ENCODE measurements at places on chromosomes 2 and 18. TPM values are rescaled to one million over a fixed set of nuclear protein-coding genes. Genes with fewer than 3 reads are reported as not detected.

DNA sequence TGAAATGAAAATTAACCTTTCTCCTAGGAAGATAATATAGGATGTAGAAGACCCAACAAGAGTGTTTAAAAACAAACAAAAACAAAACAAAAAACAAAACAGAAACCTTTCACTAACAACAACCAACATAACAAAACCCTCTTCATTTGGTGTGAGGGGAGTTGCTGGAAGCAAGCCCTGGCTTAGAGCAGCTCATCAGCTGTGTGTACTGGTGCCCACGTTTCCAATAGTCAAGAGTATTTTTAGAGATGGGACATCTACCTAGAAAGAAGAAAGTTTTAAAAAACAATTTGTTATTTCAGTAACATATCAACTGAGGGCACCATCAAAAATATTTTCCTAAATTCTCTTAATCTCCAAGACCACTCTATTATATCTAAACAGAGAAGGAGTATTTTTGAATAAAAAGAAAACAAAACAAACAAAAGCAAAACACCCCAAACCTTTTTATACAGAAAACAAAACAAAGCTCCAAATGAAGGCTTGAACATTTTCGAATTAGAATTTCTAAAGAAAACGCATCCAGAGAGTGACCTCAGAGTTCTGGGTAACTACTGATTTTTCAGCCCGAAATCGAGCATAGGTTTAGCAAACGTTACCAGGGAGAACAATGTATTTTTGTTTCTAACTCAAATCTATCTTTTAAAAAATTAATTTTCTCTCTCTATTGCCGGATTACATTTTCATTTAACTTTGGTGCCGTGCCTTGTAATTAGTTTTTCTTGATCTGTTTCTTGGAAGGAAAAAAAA is 134.6 kb downstream of the INSIG2 start:
- DNase-seq, result no peak

DNA sequence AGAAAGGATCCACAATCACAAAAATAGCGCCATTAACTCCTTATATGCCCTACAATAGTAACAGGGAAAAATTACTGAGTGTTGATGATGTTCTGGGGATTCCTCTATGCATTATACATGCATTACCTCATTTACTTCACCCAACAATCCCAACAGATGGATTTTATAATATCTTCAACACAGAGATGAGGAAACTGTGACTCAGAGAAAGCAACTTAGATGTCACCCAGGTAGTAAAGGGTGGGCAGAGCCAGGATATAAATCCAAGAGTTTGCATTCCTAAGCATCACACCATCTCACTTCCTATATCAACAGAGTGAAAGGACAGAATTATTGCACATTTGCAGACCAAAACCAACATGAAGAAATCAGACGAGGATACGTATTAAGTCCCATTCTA is 144.2 kb downstream of the TCF4 start:
- DNase-seq, result no peak

DNA sequence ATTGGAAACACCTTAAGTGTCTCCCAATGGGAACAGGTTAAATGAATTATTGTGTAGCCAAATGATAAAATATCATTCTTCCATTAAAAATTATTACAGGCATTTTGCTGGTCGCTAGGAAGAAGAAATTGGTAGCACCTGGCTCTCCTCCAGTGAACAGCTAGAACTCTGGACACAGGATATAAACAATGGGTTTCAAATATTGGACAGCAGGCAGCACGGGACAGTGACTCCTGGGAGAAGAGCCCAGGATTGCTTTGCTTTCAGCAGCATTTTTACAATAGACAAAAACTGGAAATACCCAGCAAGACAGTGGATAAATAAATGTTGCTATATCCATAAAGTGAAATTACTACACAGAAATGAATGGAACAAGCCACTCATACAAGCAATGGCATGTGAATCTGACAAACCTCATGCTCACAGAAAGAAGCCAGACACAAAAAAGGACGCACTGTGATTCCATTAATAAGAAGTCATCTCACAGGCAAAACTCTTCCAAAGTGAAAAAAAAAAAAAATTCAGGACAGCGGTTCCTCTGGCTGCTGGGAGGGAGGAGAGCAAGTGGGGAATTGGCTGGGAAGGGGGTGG is 50.5 kb downstream of the LAMA1 start:
- no peak for DNase-seq

GRCh38 chr18:62420151-62420512 is 95.0 kb downstream of the TNFRSF11A start:
- DNase-seq, result no peak

DNA sequence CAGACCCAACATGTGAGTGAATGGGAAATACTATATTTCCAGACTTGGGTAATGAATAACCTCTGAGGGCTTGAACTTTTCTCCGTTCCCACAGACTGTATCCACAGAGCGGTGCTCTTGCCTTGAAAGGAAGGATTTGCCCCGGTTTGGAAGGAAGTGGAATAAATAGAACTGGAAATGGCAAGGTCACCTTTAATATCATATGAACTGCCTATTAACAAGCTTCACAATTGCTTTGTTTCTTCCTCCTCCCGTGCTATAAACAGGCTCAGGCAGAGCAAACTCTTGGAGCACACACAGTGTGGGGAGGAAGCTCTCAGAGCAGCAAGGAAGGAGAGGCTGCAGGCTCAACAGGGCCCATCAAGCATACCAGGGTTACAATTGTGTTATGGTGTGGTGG is 28.5 kb upstream of the DARS1 start:
- DNase-seq, result no peak

DNA sequence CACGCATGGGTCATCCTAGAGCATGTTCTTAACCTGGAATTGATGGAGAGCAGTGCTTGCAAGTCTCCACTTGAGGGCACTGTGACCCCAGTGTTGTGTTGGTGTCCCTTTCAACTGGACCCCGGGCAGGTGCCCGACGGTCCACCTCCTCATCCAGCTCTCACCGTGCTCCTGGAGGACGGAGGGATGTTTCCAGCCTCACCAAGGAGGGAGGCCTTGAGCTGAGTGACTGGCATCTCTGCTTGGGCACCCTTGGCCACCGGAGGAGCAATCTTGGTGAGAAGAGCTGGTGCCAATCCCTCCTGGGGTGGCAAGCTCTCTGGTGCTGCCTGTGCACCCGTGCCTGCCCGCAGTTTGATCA is 45.4 kb upstream of the ASB18 start:
- no peak for DNase-seq

DNA sequence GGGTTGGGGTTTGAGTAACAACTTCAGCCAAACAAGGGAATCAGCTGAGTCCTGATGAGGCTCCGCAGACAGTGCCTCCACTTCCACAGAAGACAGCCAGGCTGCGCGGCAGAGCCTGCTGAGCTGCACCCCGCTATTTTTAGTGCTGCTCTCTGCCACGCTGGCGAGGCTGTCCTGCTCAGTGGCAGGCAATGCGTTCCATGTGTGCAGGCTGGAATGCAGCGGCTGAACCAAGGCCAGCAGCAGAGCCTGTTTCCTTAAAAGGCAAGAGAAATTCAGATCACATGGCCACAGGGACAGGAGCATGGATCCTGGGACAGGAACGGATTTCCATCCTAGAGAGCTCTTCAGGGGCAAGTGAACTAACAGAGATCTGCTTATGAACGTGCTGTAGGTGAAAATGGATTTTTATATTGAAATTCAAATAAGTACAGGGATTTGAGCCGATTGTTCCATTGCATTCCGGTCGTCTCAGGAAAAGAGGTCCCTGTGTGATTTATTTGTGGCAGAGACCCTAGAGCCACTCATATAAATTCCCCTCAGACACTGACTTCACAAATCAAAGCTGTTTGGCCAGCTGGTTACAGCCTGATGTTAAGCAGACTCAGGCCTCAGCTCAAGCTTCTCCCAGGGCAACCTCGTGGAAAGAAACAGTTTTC is 98.7 kb downstream of the COL6A3 start:
- peak; percentile 83 for DNase-seq

GRCh38 chr2:85907671-85908157 is 18.9 kb upstream of the ST3GAL5 start:
- DNase-seq, result no peak

DNA sequence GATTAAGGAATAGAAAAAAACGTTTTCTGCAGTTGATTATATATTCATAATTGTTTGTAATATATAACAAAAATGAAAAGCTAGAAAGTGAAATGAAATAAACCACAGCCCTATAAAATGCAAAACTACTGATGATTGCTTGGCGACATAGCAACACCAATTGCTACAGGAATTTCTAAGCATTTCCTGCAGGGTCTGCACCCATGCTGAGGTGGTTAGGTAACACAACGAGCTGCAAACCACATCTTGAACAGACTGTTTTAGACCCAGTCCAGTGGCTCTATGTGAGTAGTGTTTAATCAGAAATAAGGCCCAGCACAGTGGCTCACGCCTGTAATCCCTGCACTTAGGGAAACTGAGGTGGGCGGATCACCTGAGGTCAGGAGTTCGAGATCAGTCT is 17.2 kb upstream of the UGT1A9 start:
- no peak for DNase-seq

- no peak for DNase-seq
These were observed 25.7 kb upstream of the ZSWIM2 start for GRCh38 chr2:186874713-186875112.

DNA sequence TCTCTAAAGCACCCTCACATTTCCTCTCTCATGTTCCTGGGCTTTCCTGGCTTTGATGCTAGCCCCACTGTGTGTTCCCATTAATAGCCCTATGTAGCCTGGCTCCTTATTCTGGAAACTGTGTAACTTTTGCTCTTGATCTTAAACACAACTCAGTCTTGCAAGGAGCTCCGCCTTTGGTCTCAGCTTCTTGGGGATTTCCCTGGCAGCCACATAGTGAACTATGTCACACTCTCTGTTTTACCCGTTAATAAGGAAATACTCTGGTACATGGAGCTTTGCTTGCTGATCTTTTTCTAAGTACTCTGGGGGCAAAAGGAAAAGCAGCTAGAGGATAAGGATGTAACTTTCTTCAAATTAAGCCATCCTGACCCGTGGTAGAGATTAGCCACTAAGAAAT is 259.3 kb downstream of the NEDD4L start:
- DNase-seq, result no peak

DNA sequence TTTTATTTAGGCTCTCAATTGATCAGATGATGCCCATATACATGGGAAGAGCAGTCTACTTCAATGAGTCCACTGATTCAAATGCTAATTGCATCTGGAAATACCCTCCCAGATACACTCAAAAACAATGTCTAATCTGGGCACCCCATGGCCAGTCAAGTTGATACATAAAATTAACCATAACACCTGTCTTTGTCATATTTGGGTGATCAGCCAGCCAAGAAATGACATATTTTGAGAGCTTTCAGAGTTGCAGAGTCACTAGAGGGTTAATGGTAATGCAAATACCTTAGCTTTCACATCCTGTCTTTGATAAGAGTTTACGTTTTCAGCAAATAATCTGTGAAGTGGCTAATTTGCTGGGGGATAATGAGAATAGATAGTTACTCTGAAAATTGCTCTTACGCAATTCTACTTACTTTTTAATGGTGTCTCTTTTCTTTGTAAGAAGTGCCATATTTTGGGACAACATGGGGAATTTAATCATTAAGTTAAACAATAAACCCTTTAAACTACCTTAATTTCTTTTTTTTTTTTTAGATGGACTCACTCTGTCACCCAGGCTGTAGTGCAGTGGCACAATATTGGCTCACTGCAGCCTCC is 49.1 kb downstream of the CCDC195 start:
- no peak for DNase-seq

GRCh38 chr2:235165136-235165535 is 213.3 kb downstream of the SH3BP4 start:
- no peak for DNase-seq

GRCh38 chr2:23007631-23008235 is 377.2 kb upstream of the KLHL29 start:
- no peak for DNase-seq

GRCh38 chr2:204486805-204487204 is 58.5 kb upstream of the PARD3B start:
- DNase-seq, result no peak

GRCh38 chr18:34548120-34548972 is 161.8 kb upstream of the DTNA start:
- no peak for DNase-seq

- DNase-seq, result no peak
These were observed at the start of gene VIT for GRCh38 chr2:36696533-36696932. VIT (plus strand) TSS chr2:36696707; CDS start chr2:36716371, 19,664 bp downstream.

DNA sequence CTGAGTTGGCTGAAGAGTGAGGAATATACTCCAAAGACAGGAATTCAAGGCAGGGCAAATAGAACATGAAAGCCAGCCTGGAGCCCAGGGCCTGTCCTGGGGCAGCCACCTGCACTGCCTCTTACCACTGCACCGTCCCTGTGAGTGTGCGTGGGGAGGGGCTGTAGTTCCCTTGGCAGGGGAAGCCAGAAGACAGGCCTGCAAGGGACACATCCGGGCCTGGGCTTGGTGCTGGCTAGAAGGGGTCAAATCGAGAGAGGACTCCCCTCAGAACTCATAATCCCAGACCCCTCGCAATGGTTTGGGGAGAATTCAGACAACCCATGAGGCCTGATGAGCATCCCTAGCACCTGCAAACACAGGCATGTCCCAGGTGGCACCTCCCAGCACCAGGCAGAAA is 87.0 kb downstream of the HDAC4 start:
- no peak for DNase-seq

DNA sequence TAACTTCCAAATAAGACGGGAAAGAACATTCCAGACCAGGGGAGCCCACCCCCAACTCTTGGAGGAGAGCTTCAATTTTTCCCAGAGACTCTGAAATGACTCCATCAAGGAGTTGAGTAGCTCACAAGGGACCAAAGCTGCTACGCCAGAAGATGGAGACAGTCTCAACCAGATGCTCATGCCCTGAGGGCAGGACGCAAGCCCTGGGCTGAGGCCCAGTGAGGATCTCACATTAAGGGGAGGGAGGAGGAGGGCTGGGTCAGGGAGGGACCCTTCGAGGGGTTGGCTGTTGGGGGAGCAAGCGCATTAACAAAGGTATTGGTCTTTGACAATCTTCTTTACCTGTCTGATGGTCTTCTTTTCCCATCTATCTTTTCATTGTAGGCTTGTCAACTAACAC is 141.3 kb upstream of the SLC1A4 start:
- no peak for DNase-seq

GRCh38 chr2:72211777-72212485 is 64.3 kb upstream of the CYP26B1 start:
- DNase-seq, result no peak

DNA sequence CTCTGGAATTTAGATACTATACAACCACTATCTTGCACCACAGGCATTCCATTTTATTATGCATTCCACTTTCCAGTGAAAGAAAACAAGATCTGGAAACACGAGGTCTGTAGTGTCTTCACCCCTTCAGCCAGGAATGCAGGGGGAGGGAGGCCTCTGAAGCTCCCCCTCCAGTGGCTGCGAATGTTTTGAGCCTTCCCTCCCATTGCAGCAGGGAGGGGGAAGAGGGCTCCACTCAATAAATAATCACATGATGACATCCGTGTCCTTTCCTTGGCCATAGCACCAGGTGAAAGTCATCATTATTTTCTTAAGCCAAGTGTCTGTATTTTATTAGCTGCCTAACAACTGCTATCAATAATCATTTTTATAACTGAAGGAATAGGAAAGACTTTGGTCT is 38.6 kb downstream of the ALPK2 start:
- no peak for DNase-seq

Gene CCL20
- not detected for total RNA-seq

Gene UGT1A3
- not detected for total RNA-seq

Gene SUCLG1
- total RNA-seq, result 175 TPM

Gene MATN3
- not detected for total RNA-seq

Gene CAPN13
- not detected for total RNA-seq

Gene PSMA8
- total RNA-seq, result not detected

Gene TCF7L1
- 5.3 TPM for total RNA-seq

Gene HOXD12
- not detected for total RNA-seq

Gene LIMS3
- total RNA-seq, result 2.8 TPM

Measured in psoas muscle (tissue), 8 donors.